NCI-H2081 treated with DMSO at 0.1 percent for 48 hours (cell line): ENCODE measurements at places on chromosomes 7 and 10.

DNA sequence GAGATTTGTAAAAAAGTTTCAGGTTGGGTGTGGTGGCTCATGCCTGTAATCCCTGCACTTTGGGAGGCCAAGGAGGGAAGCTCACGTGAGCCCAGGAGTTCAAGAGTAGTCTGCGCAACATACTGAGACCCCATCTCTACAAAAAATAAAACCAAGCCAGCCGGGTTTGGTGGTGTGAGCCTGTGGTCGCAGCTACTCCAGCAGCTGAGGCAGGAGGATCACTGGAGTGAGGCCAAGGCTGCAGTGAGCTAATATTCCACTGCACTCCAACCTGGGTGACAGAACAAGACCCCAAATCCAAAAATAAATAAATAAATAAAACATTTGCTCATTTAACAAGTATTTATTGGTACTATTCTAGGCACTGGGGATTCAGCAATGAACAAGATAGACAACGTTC is 1.5 kb upstream of the CHCHD1 start:
- no peak for DNase-seq

GRCh38 chr7:13115157-13115772 is 427.8 kb downstream of the ARL4A start:
- no peak for DNase-seq

DNA sequence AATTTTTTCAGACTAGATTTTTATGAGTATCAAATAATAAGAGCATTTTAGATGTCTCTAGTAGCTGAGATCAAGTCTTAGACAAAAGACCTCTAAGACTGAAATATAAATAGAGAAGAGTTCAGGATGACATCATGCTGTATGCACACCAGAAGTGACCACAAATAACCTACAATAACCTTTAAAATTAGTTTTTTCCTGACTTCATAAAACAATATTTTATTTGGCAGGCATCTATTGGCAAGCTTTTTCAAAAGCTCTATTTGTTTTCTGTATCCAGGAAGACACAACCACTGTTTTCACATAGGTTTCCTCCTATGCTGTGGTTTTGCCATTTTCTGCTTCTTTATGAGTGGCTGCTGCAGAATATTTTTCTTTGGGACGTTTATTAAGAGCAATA is 359.1 kb downstream of the CRPPA start:
- no peak for DNase-seq

DNA sequence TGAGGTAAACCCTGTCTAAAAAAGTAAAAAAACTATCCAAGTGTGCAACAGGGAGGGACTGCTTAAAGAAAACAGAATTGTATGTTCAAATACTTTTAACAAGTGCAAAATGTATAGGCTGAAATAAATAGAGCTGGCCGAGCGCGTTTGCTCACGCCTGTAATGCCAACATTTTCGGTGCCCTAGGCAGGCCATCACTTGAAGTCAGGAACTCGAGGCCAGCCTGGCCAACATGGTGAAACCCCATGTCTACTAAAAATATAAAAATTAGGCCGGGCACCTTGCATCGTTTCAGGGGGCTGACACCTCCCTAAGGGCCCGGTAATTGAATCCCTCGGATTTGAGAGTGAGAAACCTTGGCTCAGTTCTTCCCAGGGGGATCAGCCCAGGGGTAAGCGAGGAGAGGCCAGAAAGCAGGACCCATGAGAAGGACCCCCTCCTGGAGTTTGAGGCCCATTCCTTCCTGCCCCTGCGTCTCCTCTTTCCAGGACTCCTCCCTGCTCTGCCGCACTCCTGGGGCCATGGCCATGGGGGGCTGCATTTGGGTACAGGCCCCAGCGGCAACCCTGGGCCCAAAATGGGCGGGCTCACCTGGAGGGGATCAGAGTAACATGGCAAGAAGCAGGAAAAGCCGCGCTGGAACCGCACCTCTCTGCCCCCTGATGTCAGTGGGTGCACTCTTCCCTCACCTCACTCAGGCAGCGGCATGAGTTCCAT is 75.5 kb upstream of the TMEM248 start:
- DNase-seq: no peak

GRCh38 chr10:70845256-70845655 is 29.5 kb downstream of the SGPL1 start:
- no peak for DNase-seq

DNA sequence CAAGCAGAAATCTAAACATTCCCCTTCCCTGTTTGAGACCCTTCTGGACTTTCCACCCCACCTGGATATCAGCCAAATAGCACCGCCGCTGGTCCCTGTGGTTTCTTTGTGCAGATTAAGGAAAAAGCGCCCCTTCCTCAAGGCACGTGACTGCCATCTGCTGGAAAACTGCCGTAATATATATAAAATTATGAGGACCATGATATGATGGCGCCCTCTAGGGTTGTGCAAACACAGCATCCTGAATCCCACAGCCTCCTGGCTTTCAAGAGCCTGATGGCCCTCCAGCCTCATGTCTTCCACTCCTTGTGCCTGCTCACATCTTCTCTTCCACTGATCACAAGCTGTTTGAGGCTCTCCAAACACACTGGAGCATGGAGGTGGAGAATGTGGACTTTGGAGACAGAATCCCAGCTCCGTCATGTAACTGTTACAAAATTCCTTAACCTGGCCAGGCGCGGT is 121.3 kb downstream of the MYL10 start:
- peak; percentile 26 for DNase-seq

GRCh38 chr7:158646766-158647474 is 57.7 kb downstream of the NCAPG2 start:
- no peak for DNase-seq

DNA sequence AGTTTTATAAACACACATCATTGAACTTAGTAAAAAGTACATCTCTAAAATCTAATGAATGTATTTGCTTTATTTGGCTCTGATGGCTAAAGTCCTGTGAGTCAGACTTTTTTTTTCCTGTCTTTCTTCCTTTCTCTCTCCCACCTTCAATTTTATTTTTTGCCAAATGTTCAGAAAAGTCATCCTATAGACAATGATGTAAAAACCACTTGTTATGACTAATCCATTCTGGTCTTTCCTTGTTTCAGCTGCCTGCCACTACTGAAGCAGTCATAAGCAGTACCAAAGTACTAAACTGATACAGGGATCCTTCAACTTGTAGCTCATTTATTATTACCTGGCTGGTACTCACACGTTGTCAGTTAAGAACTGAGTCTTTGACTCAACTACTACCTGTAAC is 23.9 kb downstream of the HECTD2 start:
- no peak for DNase-seq

DNA sequence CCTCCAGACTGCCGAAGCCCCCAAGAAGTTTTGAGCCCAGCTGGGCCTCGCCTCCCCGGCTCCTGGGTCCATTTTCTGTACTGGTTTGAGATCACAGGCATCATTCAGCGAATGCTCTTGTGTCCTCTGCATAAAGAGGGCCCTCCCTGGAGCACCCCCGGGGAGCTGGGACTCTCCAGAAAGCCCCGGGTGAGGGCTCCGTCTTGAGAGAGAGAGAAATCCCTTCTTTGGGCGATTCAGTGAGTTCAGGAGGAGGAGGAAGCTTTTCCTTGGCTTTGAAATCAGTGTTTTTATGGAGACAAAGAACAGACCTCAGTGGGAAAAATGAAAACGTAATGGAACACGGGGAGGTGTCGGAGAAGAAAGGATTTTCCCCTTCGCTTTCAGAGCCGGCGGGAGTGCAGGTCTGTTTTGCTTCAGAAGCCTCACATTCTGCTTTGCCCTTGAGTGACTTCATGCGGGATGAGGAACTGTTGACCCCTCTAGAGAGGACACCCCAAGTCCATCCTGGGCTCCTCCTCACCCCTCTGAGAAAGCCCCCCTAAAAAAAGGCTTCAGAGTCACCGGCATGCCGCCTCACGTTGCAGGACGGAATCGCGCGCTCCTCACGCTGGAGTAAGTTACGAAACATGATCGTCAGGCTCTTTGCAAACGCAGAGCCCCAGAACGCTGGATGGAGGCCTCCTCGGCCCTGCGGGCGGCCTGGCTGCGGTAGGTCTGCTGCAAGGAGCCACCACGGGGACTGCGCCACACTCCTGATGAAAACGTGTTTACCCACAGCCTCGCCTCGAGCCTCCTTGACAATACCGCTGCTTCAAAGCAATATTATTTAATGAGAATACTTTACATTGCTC is 8.5 kb upstream of the AP5Z1 start:
- no peak for DNase-seq

DNA sequence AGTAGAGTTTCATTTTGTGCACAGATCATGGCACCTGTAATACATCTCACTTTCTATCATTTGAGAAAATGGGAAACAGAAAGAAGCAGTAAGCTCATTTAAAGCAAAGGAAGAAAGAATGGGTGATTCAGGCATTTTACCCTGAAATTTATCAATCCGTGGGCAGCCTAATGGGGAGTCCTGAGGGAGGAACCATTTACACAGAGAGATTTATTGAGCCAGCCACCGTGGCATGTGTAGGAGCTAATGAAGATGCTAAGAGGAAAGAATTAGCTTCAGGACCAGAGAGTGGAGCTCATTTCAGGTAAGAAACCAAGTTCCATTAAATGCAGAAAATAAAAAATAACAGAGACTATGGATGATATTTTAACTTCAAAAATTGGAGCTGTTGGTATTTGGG is 443.4 kb upstream of the COBL start:
- no peak for DNase-seq
